HFF-Myc (cell line): ENCODE measurements at places on chromosomes 12 and 14.

GRCh38 chr14:35558680-35559079 lies 24.7 kb downstream of the INSM2 start:
- no peak for DNase-seq

GRCh38 chr12:67025543-67026114 lies 243.5 kb upstream of the CAND1 start:
- DNase-seq, result peak; percentile 7

GRCh38 chr12:114687802-114688201 lies 3.8 kb upstream of the TBX3 start:
- DNase-seq, result no peak

GRCh38 chr12:112170971-112171596 lies 45.7 kb downstream of the TRAFD1 start:
- no peak for DNase-seq

DNA sequence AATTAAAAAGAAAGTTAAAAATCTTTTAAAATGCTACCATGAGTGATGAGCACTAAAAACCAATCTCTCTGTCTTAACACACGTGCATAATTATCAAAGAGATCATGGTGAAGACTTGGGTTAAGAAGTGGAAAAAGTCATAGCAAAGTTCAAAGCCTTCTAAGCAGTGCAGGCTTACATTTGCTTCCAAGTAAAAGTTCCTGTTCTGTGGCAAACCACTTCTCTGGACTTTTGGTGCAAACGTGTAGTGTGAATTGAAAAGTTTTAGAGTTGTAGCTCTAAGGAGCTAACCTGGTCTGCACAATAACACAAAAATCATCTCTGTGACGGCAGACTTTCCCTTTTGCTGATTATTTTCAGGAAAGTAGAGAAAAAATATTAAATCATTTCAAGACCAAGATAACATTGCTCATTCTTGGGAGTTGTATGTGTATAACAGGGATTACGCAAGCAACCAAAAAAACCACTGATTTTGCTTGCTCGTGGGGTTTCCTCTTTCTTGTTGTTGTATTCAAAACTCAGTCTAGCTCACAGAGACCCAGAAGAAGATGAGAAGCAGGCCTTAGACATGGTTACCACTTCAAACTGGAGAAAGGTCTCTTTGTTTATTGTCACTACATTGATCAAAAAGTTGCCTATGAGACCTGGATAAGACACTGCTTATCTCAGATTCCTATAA lies 2.3 kb upstream of the GLIPR1 start:
- DNase-seq, result no peak

GRCh38 chr14:52923902-52924575 lies 26.8 kb downstream of the FERMT2 start:
- DNase-seq, result no peak

DNA sequence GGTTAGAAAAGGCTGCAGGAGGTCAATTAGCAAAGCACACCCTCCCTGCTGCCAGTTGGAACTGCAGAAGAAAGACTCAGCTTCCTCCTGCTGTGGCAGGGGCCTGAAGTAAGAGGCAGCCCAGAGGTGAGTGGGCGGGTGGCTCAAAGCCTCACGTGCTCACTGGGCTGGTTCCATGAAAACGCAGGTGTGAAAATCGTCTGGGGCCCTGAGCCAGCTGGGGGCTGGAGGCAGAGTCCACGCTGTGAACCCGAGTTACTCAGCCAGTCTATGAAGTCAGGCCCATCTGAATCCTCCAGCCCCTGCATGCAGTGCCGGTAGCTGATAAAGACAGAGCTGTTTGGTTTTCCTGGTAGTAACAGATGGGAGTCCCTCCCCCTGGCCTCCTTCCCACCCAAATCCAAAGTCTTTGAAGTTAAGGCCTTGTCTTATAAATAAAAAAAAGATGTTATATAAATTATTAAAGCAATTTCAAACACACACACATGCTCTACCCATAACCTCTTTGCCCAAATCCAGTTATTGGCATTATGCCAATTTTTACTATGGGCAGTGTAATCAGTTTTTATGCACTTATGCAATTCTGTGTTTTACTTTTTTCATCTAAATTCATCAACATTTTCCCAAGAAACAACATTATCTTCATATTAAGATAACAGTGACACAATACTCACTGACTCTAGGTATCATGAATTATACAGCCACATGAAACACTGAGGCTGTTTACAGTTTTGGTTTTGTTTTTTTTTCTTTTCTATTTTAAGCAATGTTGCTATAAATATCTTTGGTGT lies 57.9 kb upstream of the PNMA1 start:
- DNase-seq, result no peak

- DNase-seq, result no peak
Measured at GRCh38 chr14:66081594-66082376, 404.4 kb upstream of the CCDC196 start.

DNA sequence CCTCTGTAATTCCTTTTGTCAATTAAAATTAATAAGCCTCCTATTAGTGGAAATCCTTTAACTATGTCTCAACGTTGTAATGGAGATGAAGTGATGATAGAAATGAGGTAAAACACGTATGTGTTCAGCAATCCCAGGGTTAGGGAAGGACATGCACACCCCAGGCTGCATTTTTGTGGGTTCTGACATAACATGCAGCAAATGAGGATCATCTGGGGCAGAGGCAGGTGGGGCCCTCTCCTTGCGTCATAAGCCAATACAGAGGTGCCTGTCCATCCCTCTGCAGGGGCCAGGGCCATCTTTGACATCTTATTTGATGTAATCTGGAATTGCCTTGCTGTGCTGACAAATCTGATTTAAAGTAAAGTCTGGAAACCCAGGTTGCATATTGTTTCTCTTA lies 73.2 kb downstream of the MYRFL start:
- no peak for DNase-seq

DNA sequence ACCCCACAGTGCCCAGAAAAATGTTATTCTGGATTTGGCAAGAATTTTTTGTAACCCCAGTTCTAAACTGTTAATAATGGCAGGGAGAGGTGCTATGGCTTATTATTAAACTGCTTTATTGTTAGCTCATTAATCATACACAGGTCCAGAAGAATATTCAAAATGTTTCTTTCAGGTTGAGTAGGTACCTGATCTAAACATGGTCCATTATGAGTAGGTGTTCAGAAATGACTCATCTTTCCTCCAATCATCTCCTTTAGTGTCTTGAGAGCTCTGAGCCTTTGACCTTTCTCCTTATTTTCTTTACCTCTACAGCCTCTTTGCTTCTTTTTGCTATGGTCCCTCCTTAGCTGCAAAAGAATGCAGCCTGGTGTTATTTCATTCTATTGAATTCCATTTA lies 211.0 kb upstream of the GARIN6 start:
- DNase-seq, result no peak
